ENCODE measurements at places on chromosomes 2 and 18. TPM values are rescaled to one million over a fixed set of nuclear protein-coding genes. Genes with fewer than 3 reads are reported as not detected.

- no peak overlapping the region for H3K27ac ChIP-seq
- no peak overlapping the region for H3K4me3 ChIP-seq
- no peaks in the 10 kb centered on the region for H3K27me3 ChIP-seq
- no peaks in the 10 kb centered on the region for H3K36me3 ChIP-seq
- H3K4me1 ChIP-seq: no peaks in the 10 kb centered on the region
These were observed 28.9 kb downstream of the OSBPL1A start for GRCh38 chr18:24368749-24369148.

DNA sequence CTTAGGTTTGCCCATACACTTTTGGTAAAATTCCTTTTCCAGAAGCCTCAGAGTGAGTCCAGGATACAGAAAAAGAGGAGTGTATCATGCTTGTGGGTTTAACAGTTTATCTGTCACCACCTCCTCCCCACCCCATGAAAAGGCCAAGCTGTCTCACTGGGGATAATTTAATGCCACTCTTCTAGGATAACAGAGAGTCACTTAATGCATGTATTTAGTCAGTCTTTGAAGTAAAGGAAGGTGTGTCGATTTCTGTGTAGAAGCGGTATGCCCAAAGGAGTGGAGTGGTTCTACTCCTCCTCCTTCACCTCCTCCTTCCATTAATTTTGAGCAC lies 116.4 kb downstream of the QPCT start:
- peak overlapping the region; percentile 88 for H3K27ac ChIP-seq
- DNase-seq: no peak
- H3K4me1 ChIP-seq: peaks cover 3% of the 10 kb centered on the region

- DNase-seq: no peak
- no peaks in the 10 kb centered on the region for H3K4me1 ChIP-seq
- H3K27me3 ChIP-seq: no peaks in the 10 kb centered on the region
- no peaks in the 10 kb centered on the region for H3K36me3 ChIP-seq
These were observed 101.5 kb downstream of the ARHGAP15 start for GRCh38 chr2:143230506-143231253.

LCT gene
- not detected for total RNA-seq

DPP10 gene
- total RNA-seq: not detected

All from aorta (tissue), 5 donors.